ENCODE measurements at places on chromosomes 5 and 9. TPM values are rescaled to one million over a fixed set of nuclear protein-coding genes. Genes with fewer than 3 reads are reported as not detected.

DNA sequence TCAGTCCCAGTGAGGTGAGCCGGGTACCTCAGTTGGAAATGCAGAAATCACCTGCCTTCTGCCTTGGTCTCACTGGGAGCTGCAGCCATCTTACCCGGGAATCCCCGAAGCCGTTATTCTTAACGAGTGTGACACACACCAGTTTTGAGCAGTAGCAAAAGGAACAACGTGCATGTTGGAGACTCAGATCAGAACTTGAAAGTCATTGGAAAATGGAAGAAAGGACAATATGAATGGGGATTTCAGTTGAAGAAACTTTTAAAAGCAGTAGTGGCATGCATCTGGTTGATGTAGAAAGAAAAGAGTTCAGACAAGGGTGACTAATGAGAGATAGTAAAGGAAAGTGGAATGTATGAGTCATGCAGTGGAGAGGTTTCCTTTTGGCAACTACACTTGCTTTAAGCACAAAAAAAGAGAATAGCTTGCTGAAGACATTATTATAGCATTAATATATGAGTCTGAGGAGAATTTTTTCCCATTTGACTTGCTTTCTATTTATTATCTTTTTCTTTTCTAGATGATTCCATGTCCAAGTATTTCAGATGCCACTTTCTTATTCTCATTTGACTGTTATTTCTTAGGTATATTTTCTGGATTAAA is 44.4 kb upstream of the ANKDD1B start:
- no peaks in the 10 kb centered on the region for H3K36me3 ChIP-seq
- DNase-seq, result peak; percentile 31
- H3K4me1 ChIP-seq, result peaks cover 6% of the 10 kb centered on the region
- no peak overlapping the region for H3K27ac ChIP-seq
- no peak overlapping the region for H3K4me3 ChIP-seq

- H3K27ac ChIP-seq, result no peak overlapping the region
- H3K4me1 ChIP-seq, result peaks cover 14% of the 10 kb centered on the region
- no peak for DNase-seq
- no peaks in the 10 kb centered on the region for H3K27me3 ChIP-seq
Observed at GRCh38 chr5:96733771-96734500, 71.8 kb downstream of the CAST start.

The TAS2R1 gene
- polyA plus RNA-seq, result not detected

- H3K27ac ChIP-seq, result no peak overlapping the region
- no peaks in the 10 kb centered on the region for H3K36me3 ChIP-seq
- H3K27me3 ChIP-seq, result no peaks in the 10 kb centered on the region
Observed at GRCh38 chr5:39381376-39381775, 17.1 kb upstream of the C9 start.

DNA sequence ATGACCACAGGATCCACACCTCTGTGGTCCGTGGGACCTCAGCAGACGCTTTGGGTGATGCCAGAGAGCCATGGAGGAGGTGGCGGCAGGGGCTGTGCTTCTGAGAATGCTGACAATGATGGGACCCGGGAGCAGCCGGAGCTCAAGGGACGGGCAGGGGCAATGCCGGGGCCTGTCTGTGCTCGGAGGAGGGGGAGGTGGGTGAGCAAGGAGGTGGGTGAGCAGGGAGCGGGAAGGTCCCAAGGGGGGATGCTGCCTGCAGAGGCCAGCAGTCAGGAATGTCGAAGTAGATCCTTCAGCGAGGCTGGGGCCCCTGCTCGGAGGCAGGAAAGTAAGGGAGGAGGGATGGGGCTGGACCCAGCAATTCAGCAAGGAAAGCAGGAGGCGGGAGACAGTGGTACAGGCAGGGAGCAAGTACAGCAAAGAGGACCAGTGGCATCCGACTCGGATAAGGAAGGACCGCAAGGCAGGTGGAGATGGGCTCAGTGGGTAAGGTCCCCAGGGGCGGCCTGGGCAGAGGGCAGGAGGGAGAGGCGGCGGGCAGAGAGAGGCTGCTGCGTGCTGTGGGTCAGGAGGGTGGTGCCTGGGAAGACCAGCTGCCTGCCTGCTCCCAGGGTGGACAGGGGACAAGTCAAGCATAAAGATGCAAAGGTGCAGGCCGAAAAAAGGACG is 49.0 kb downstream of the ADAMTS2 start:
- H3K27me3 ChIP-seq, result no peaks in the 10 kb centered on the region
- no peak overlapping the region for H3K4me3 ChIP-seq
- no peak for DNase-seq
- H3K36me3 ChIP-seq, result no peaks in the 10 kb centered on the region
- H3K27ac ChIP-seq, result no peak overlapping the region

DNA sequence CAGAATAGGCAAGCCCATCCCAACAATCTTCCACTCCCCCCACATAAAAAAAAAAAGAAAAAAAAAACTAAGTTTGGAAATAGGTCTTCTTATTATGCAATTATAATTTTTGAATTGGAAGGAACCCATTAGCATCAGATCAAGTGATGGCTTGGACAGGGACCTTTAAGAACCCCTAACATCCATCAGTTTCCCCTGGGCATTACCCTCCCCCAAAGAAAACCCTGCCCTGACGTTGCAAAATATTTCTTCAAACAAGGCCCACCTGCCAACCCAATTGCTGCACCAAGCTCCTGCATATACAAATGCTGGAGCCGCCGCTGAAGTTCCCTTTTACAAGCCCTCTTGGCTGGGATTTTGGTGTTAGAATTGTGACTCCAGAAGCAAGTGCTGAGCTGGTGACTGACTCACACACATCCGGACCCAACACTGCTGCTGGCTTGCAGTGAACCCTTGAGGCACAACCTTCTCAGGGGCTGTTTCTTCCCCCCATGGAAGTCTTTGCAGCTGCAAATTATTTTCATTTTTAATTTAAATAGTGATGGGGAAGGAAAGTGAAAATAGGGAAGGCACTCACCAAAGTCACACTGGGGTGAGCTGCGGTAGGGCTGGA is 56.1 kb upstream of the AFAP1L1 start:
- no peak overlapping the region for H3K4me3 ChIP-seq
- H3K27ac ChIP-seq, result no peak overlapping the region
- H3K27me3 ChIP-seq, result no peaks in the 10 kb centered on the region
- no peaks in the 10 kb centered on the region for H3K36me3 ChIP-seq
- peak; percentile 30 for DNase-seq
- H3K4me1 ChIP-seq, result no peaks in the 10 kb centered on the region

The TTC16 gene
- polyA plus RNA-seq, result not detected

DNA sequence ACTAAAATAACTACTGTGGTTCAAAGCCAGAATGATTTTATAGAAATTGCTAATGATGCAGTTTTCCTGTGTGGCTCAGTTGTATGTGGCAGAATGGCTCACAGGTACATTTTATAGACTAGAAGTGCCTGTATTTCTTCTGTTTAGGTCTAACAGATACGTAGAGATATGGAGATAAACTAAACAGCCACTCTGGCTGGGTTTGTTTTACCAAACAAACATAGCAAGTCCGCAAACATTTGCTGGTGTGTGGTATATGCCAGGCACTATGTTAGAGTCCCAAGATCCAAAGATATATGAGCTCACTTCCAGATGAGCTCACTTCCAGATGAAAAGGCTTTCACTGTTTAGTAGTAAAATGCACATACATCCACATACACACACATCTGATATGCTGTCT is 24.4 kb downstream of the ADRB2 start:
- no peaks in the 10 kb centered on the region for H3K27me3 ChIP-seq
- H3K4me3 ChIP-seq, result no peak overlapping the region
- H3K27ac ChIP-seq, result no peak overlapping the region
- H3K4me1 ChIP-seq, result no peaks in the 10 kb centered on the region

DNA sequence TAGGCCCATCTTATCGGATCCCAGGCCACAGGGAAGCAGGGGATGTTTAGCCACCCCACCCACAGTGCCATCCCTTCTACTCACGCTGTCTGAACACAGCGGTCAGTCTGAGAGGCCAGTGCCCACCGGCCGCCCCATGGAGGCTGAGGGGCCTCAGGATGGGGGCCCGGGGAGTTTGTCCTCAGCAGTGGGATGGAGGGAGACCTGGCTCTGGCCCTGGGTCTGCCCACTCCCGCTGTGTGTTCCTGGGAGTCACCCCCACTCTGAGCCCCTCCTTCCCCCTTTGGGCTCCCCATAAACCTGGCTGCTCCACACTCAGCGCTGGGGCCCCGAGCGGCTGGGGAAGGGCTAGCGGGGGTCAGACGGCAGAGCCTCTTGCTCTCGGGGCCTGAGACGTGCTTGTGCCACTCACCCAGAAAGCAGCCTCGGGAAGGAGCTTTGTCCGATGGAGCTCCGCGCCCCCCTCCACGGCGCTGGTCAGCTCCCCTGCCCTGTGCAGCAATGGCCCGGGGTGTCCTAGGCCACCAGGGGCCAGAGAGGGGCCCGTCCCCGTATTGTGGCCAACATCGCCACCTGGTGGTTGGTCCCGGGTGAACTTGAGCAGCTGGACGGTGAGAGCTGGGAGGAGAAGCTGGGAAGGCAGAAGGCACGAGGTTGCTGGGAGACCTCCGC is 10.9 kb upstream of the LAMC3 start:
- no peak overlapping the region for H3K27ac ChIP-seq
- no peaks in the 10 kb centered on the region for H3K36me3 ChIP-seq
- H3K27me3 ChIP-seq, result no peaks in the 10 kb centered on the region
- no peak overlapping the region for H3K4me3 ChIP-seq
- no peaks in the 10 kb centered on the region for H3K4me1 ChIP-seq
- peak; percentile 74 for DNase-seq

- H3K36me3 ChIP-seq, result no peaks in the 10 kb centered on the region
- no peaks in the 10 kb centered on the region for H3K27me3 ChIP-seq
- H3K4me1 ChIP-seq, result peaks cover 8% of the 10 kb centered on the region
Observed at GRCh38 chr5:145787996-145788395, 47.1 kb downstream of the PRELID2 start.

DNA sequence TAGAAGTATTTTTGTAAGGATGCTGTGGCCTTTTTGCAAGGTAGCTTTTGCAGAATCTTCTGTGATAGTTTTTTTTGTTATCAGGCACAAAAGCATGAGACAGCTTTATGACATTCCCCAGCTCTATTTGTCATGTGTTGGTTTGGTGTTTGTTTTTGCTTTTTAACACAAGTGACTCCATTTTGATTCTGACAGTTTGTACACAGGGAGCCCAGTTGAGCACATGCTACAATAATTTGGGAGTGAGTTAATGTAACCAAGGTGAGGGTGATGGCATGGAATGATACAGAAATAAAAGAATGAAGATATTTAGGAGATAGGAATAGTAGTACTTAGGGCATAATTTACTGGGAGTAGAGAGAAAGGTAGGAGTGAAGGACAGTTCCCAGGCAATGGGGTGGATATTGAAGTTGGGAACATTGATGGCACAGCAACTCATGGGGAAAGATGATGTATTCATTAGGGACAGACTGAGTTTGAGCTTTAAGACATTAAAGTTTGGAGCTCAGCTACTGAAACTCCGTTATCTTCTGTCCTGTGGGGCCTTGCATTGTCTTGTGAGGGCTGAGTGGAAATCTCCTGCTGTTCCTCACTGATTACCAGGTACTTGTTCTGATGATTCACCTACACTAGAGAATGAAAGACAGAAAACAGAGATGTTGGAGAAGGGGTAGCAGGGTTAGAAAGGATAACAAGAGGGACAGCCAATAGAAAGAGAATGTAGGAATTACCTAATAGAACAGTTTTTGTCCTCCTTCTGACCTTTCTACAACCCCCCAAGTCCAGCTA is 88.3 kb upstream of the CCDC112 start:
- no peak overlapping the region for H3K27ac ChIP-seq
- no peaks in the 10 kb centered on the region for H3K27me3 ChIP-seq
- DNase-seq, result no peak
- H3K4me3 ChIP-seq, result no peak overlapping the region
- H3K4me1 ChIP-seq, result no peaks in the 10 kb centered on the region

- H3K4me1 ChIP-seq, result peaks cover 3% of the 10 kb centered on the region
- H3K4me3 ChIP-seq, result no peak overlapping the region
- no peaks in the 10 kb centered on the region for H3K27me3 ChIP-seq
- H3K36me3 ChIP-seq, result no peaks in the 10 kb centered on the region
- no peak for DNase-seq
- no peak overlapping the region for H3K27ac ChIP-seq
Observed at GRCh38 chr5:18394443-18394804, 760.2 kb downstream of the TAF11L14 start.

DNA sequence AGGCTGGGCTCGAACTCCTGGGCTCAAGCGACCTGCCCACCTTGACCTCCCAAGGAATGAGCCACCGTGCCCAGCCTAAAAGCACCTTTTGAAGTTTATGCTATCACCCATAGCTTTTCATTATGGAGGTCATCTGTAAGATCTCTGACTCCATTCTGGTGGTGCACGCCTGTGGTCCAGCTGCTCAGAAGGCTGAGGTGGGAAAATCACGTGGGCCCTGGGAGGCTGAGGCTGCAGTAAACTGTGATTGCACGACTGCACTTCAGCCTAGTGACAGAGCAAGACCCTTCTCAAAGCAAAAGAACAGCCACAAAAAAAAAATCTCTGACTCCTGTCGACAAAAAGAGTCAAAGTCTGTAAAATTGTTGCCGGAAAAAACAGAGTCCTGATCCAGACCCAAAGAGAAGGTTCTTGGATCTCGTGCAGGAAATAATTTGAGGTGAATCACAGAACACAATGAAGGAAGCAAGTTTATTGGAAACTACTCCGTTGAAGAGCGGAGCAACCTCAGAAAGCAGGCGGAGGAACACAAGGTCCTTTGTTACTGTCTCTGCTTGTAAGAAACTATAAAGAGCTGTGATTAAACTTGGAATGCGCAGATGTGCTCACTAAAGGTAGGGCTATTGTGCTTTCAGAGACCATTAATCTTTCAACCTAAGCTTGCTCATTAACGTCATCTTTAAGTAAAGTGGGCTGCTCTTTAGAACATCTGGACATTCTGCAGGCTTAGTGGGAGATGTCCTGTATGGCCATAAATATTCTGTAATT is 2.0 kb upstream of the HAUS6 start:
- H3K27me3 ChIP-seq, result no peaks in the 10 kb centered on the region
- no peak overlapping the region for H3K27ac ChIP-seq
- H3K4me1 ChIP-seq, result peaks cover 5% of the 10 kb centered on the region

The FST gene
- 29.3 TPM for polyA plus RNA-seq

DNA sequence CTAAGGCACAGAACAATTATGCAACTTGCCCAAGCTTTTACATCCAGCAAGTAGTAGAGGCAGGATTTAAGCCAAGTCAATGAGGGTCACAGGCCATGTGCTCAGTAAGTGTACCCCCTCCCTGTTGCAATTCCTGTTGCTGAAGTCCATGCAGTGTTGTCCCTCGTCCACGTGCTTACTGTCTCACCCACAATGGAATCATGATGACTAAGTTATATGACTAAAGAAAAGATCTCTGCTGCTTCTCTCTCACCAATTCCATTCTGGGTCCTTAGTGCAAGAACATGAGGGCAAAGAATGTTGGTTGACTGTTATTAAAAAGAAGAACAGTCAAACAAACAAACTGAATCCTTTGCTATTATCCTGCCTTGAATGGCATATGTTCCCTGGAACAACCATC is 233.6 kb upstream of the SLC24A2 start:
- DNase-seq, result no peak
- no peaks in the 10 kb centered on the region for H3K27me3 ChIP-seq
- H3K4me3 ChIP-seq, result no peak overlapping the region
- peaks cover 6% of the 10 kb centered on the region for H3K4me1 ChIP-seq
- H3K36me3 ChIP-seq, result no peaks in the 10 kb centered on the region
- no peak overlapping the region for H3K27ac ChIP-seq

The MCIDAS gene
- polyA plus RNA-seq, result not detected

DNA sequence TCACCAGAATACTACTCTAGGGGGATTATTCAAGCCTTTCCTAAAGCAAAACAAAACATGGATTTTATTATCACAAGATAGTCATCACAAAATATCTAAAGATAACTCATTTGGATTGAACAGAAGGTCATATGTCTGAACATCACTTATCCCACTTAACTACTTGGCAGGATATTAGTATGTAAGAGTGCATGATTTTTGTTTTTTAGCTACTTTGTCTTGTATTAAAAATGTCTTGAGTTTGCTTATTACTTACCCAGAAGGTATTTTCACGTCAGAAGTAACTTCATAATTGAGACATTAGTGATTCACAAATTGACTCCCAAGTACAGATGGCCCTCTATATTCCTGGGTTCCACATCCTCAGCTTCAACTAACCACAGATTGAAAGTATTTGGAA is 113.8 kb downstream of the TLE4 start:
- no peaks in the 10 kb centered on the region for H3K36me3 ChIP-seq
- H3K4me1 ChIP-seq, result peaks cover 8% of the 10 kb centered on the region
- H3K4me3 ChIP-seq, result no peak overlapping the region
- no peaks in the 10 kb centered on the region for H3K27me3 ChIP-seq
- DNase-seq, result no peak
